T-helper 2 cell (primary cell): ENCODE measurements at places on chromosomes 13 and 19.

DNA sequence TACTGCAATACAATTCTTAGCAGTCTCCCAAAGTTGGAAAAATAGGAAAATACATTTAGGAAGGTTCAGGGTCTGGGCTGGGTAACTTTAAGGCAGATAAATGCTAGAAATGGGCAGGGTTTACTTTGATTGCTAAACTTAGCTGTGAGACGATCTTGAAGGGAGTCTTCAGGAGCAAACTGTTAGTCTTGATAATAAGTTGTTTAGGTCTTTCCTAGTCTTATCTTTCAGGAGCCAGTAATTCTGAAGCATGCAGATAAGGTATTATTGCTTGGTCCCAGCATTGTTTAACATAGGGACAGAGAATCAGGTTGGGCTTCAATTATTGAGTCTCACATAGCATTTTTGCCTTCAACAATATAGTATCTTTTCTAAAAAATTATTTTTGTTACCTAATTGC lies 262.4 kb upstream of the MIR17HG start:
- DNase-seq: no peak

DNA sequence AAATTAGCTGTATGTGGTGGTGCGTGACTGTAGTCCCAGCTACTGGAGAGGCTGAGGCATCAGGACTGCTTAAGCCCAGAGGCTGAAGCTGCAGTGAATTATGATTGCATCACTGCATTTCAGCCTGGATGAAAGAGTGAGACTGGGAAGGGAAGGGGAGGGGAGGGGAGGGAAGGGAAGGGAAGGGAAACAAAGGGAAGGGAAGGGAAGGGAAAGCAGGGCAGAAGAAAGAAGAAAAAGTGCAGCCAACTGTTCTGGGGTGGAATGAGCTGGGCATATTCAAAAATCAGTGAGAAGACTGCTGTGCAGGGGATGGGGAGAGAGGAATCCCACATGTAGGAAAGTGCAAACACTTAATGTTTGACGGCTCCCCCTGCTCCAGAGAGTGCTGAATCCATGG lies 905.5 kb downstream of the UQCRFS1 start:
- DNase-seq: no peak

DNA sequence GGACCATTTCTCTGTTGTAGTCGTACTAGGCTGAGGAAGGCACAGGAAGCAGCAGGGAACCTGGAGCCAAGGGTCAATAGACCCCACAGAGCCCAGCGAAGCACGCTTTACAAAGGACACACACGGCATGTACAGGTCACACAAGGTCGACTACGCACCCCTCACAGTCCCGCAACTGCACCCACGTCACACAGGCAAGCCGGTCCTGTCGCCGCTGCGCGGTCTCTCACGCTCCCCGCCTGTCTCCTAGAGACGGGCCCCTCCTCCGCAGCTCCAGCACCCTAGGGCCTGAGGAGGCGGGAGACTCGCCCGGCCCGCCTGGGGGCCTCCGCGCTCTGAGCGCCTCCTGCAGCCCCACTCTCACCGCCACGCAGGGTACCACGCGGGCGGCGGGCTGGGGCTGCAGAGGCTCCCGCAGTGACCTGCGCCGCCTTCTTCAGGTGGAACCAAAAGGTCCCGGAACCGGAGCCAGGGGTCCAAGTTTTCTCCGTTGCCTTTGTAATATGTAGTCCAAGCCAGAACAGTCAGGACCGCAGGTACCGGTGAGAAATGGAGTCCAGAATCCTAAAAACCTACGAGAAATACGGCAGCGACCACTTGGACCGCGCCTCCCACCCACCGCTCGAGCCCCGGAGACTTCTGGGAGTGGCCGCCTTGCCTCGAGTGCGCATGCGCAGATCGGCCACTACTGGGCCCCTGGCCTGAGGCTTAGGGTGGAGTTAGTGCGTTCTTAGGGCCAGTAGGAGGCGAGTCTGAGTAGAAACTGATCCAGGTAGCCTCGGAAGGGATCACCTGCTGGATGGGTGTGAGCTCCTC lies at the start of gene ZNF607:
TSS of gene ZNF607 (minus strand) at position 651 of the 816 bp plus-strand sequence. CDS start 8,143 bp downstream, outside the sequence.
- peak; percentile 87 for DNase-seq

- DNase-seq: no peak
Observed at GRCh38 chr13:101449790-101450748, 2.4 kb upstream of the ITGBL1 start.

GRCh38 chr13:100254002-100254401 lies 165.1 kb downstream of the PCCA start:
- DNase-seq: no peak

DNA sequence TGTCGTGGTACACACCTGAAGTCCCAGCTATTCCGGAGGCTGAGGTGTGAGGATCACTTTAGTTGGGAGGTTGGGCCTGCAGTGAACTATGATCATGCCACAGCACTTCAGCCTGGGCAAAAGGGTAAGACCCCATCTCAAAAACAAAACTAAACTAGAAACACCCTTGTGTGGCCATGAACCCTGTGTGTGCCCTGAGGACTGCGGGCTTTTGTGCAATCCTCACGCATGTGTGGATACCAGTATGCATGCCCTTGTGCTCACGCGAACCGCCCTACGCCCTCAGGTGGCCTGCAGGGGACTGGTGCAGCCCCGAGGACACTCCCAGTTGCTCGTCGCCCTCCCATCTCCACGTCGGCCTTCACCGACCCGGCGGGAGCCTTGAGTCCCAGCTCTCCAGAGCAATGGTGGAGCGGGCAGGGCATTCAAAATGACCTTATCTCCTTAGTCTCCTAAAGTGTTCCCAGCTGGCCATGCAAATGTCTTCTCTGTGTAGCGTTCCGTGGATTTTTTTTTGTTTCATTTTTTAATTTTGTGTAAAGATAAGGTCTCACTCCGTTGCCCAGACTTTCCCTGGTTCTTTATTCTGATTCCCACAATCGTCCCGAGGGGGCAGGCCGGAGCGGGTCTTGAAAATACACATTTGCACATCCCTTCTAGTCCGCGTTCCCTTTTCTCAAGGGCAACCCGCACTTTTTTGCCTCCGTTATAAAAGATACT lies 868 bp upstream of the EGLN2 start:
- DNase-seq: peak; percentile 56
